Cortex of kidney (tissue), 1 donor: ENCODE measurements at places on chromosomes 1 and 21.

GRCh38 chr1:36099681-36100341 is 11.1 kb downstream of the ADPRS start:
- DNase-seq = no peak

DNA sequence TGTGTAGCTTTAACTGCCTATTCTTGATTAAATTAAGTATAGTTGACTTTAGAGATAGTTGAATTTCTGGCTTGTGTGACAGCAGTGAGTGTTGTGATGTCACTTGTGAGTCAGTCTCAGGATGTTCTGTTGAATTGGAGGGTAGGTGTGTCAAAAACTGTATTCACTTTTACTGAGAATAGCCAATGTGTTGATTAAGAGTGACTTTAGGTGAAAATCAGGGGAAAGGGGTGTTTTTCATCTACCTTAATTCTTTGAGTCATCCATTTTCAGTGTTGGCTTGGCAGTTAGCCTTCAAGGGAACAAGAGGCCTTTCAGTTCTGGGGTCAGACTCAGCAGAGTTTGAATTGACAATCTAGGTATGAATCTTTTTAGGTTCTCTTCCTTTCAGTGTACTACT is 75.9 kb downstream of the CDC14A start:
- DNase-seq = no peak

- DNase-seq = no peak
These were observed 55.6 kb downstream of the SLX9 start for GRCh38 chr21:44995343-44995941.

- DNase-seq = no peak
These were observed 297.2 kb upstream of the PLXNA2 start for GRCh38 chr1:208541225-208541855.

DNA sequence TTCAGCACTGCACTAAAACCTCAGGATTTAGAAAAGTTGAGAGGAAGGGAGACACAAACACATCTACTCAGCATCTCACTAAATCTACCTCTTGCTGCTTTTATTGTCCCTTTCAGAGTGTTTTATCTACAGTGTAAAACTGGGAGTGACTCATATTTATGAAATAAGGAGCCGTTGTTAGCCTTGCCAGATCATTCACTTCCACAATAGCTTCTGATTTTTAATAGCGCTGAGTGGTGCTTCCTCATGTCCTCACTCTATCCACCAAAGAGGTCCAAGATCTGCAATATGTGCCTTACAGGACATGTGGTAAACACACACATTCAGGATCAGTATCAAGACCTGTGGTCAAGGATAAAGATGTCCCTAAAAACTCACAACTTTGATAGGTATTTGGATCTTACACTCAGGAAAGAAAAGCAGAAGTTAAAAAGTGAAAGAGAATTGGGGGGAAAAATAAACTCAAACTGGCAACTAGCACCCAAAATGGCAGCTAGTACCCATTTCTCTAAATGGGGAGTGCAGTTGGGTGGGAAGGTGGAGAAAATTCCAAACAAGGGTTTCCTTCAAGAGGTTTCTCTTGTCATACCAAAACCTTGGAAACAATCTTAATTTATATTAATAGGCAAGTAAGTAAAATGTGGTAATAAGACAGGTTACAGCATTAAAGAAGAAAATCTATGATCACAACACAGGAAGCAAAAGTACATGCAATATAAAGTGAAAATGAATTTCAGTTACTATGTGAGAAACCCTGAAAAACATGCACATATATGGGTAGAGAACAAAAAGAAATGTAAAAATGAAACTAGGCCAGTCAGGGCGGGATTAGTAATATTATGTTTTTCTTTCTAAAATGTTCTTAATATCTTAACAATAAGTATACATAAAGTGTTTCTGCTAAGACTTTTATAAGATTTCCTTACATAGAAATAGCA is 15.9 kb downstream of the DUSP10 start:
- no peak for DNase-seq

DNA sequence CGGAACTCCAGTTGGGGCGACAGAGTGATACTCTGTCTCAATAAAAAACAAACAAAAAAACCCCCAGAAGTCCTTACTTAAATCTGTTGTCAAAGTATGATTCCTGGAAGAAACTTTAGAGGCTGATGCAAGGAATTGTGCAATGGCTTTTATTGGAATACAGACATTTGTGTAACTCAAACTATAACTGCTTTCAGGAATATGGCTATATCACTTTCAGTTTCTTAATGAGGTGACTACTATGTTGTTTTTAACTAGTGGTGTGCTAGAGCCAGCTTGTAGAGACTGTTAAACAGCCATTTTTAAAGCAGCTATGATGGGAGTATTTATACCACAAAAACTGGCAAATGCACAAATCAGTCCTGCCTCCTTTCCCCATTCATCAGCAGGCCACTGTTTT is 22.7 kb upstream of the DNAJC28 start:
- DNase-seq = no peak

DNA sequence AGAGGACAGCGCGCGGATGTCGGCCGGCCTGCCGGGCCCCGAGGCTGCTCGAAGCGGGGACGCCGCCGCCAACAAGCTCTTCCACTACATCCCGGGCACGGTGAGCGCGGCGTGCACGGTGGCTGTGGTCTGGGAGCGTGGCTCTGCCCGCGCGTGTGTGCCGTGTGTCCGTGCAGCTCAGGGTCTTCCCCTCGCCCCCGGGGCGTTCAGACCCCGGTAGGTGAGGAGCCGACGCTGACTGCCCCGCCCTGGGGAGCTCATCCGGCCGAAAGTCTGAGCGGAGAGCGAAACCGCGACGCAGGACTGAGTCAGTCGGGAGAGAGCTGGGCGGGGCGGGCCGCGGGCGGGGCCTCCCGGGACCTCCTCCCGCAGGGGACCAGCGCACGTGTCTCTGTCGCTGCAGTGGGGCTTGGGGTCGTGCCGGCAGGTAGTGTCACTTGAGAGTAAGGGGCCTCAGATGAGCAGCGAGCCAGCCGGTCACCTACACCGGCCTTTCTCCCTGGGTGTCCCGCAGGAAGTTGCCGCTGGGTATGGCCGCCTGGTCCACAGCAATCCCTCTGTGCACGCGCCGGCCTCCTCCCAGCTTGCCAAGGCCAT is 520 bp downstream of the PLEKHN1 start:
- DNase-seq = no peak

DNA sequence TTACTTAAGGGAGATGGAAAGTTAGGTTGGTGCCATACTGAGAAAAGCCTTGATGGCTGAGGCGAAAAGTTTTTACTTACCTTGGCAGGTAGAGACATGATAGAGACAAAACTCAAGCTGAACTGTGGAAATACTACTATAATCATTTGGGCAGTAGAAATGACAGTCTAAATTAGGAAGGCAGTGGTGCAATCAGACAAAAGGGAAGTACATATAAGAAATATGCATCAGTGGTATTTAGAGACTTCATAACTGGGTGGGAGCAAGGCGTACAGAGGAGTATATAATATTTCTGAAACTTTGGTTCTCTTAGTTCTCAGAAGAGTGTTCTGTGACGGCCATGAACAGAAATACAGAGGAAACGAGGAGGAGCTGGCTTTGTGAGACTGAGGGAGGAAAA is 2.4 kb upstream of the CEP350 start:
- no peak for DNase-seq

DNA sequence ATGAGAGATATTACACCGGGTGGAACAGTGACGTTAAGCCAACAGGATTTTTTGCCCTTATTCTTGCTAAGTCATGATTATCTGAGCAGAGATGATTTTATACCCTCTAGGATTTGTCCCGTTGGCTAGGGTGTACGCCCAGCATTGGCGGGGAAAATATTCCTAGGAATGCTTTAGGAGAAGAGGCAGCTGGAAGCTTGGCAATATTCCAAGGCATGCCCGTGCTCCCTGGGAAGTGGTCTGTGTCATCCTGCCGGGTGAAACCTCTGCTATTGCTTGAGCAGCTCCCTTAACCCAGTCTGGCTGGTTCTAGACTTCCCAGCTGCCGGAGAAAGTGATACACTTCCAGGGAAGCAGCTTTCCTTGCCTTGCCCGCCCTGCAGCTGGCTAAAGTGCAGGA is 16.2 kb downstream of the CHRNB2 start:
- no peak for DNase-seq

- no peak for DNase-seq
These were observed 660 bp upstream of the PDE4B start for GRCh38 chr1:65791801-65792668.
